ENCODE measurements at places on chromosomes 16 and 17.

- DNase-seq: no peak
Measured at GRCh38 chr16:188674-189073, 8.4 kb downstream of the HBQ1 start.

DNA sequence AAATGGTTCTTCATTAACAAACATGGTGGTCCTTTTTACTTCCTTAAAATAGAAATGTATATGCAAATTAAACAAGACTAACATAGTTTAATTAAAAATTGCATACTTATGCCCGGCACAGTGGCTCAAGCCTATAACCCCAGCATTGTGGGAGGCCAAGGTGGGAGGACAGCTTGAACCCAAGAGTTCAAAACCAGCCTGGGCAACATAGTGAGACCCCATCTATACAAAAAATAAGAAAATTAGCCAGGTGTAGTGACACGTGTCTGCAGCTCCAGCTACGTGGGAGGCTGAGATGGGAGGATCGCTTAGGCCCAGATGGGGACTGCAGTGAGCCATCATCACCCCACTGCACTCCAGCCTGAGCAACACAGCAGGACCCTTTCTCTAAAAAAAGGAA lies 18.4 kb downstream of the CDC27 start:
- no peak for DNase-seq

DNA sequence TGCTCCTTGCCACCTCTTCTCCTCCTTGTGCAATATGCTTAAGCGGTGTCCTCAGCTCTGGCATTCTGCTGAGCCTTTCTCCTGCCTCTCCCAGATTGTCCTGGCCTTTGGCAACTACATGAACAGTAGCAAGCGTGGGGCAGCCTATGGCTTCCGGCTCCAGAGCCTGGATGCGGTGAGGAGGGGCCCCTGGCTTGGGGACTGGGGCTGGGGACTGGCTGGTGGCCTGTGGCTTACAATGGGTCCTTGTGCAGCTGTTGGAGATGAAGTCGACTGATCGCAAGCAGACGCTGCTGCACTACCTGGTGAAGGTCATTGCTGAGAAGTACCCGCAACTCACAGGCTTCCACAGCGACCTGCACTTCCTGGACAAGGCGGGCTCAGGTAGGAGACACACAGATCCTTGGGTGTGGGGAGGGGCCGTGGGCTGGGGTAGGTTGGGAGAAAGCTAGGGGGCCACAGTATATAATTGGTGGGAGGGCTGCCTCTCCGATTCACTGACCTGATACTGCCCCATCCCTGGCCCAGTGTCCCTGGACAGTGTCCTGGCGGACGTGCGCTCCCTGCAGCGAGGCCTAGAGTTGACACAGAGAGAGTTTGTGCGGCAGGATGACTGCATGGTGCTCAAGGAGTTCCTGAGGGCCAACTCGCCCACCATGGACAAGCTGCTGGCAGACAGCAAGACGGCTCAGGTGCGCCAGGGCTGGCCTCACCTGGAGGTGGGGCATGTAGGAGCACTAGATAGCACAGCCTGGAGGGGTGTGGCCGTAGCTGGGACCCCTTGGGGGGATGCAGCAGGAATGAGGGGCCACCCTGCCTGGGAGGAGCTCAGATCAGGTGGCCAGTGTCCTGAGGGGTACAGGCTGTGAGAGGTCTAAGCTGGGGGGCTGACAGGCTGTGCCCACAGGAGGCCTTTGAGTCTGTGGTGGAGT lies 16.9 kb downstream of the SPATA32 start:
- DNase-seq: no peak

DNA sequence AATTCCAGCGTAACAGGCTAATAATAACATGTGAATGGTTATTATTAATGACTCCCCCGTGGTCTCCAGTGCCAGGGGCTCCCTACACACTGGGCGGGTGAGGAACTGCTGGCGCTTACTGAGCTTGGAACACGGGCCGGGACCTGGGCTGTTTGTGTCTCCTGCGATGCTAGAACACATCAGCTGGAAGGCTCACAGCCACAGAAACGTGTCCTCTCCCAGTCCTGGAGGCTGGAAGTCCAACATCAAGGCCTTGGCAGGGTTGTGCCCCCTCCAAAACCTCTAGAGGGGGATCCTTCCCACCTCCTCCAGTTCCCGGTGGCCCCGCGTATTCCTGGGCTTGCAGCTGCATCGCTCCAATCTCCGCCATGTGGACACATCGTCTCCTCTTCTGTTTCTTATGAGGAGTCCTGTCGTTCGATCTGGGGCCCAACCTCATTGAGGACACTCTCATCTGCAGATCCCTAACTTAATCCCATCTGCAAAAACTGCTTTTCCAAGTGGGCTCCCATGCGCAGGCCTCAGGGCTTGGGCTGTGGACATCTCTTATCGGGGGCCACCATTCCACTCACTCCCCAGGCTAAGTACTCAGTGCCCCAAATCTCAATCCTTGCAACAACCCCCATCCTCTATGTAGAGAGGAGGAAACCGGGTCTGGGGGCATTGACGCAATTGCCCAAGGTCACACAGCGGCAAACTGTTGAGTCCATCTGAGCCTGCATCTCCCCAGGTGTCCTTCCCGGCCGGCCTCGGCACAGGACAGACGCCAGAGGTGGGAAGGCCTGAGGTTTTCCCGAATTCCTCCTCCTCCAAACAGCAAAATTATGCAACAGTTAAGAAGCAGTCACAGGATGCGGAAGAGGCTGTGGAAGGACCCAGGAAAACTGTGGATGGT lies 193.9 kb downstream of the IRF8 start:
- no peak for DNase-seq

DNA sequence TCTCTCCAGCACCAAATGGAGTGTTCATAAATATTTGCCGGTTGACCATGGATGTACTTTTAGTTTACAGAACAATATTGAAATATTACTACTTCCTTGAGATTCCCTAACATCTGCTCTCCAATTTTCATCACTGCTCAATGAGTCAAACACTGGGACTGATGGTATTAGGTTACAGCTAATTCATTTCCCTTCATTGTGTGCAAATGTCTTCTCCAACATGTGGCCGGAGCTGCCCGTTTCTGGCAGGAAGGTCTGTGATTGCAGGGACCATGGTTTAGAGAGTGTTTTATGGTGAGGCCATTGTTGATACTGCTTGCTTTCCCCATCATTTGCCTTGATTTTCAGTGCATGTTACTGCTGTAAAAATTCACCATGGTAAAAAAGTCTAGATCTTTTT lies 209.3 kb downstream of the HS3ST3B1 start:
- DNase-seq: no peak

DNA sequence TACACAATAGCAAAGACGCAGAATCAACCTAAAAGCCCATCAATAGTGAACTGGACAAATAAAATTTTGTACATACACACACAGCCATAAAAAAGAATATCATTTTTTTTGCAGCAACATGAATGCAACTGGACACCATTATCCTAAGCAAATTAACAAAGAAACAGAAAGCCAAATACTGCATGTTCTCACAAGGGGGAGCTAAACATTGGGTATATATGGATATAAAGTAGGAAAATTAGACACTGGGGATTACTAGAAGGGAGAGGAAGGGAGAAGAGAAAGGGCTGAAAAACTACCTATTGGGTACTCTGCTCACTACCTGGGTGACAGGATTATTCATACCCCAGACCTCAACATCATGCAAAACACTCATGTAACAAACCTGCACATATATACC lies 28.2 kb downstream of the ADAMTS18 start:
- DNase-seq: no peak

- no peak for DNase-seq
Measured at GRCh38 chr16:11106726-11107125, 149.3 kb downstream of the SOCS1 start.

DNA sequence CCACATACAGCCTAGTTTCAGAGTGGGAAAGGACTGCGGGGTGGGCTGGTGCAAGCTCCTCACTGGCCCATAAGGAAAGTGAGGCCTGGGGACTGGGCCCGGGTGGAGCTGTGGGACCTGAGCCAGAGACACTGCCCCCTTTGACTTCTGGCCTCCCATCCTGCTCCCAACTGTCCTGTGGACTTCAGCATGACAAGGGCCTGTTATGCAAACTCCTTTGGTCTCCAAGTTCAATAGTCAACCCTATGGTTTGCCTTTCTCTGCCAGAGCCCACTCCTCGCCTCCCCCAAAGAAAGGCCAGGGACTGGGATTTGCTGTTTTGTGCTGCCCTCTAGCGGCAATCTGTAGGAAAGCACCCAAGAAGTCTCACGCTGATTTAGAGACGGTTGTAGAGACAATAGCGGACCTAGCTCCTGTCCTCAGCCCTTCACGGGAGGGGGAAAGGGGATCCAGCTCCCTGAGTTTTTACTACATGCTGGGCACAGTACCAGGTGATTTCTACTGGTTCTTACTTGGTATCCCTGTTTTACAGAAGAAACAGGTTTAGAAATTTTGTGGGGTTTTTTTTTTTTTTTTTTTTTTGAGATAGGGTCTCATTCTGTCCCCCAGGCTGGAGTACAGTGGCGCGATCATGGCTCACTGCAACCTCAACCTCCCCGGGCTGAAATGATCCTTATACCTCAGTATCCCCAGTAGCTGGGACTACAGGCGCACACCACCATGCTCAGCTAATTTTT lies 1.2 kb upstream of the TLCD3B start:
- peak; percentile 49 for DNase-seq

GRCh38 chr16:83793179-83793578 lies 14.6 kb upstream of the HSBP1 start:
- no peak for DNase-seq

All from T-helper 9 cell (primary cell).